ENCODE measurements at places on chromosomes 6 and 20.

GRCh38 chr6:144935661-144936060, 650.5 kb downstream of the UTRN start:
- DNase-seq: no peak

GRCh38 chr20:33624399-33624798, 37.7 kb upstream of the C20orf144 start:
- no peak for DNase-seq

- no peak for DNase-seq
Measured at GRCh38 chr6:63538550-63538949, 33.7 kb upstream of the LOC128125822 start.

DNA sequence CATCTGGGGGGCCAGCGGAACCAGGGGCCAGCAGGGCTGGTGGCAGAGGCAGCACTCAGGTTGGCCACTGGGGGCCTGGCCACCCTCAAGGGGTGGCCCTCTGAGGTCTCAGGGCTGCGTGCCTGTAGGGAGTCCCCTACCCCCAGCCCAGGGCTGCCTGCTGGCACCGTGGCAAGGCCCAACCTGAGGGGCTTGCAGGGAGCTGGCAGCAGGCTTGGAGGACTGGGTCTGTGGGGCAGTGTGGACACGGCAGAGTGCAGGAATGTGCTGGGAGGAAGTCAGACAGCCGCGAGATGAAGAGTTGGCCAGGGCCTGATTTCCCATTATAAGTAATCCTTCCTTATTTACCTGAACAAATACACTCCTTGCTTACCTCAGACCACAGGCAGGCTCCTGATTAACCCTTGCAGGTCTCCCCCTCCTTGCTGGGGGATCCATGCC, at the start of gene SPDEF:
TSS of gene SPDEF (minus strand) at position 299 of the 441 bp plus-strand sequence. CDS start 11,874 bp downstream, outside the sequence.
- DNase-seq: no peak

- DNase-seq: no peak
Measured at GRCh38 chr20:37670351-37670791, 23.5 kb upstream of the CTNNBL1 start.

- no peak for DNase-seq
Measured at GRCh38 chr20:9600562-9600961, 86.2 kb downstream of the LAMP5 start.

DNA sequence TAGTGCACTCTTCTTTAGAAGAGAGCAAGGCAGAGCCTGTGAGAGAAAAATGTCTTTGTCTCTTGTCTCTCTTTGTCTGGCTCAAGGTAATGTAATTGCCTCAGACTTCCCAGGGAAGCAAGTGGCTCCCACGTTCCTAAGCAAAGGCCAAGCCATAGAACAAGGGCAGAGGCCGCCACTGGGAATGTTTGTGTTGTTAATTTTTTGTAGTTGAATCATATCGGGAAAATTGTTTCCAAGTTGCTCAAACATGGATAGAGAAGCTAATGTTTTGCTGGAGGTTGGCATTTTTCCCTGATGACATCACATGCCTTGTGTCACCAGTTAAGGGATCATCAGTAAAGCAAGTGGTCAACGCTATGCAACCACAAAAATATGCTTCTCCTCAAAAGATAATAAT, 211.5 kb upstream of the FOXA2 start:
- no peak for DNase-seq

DNA sequence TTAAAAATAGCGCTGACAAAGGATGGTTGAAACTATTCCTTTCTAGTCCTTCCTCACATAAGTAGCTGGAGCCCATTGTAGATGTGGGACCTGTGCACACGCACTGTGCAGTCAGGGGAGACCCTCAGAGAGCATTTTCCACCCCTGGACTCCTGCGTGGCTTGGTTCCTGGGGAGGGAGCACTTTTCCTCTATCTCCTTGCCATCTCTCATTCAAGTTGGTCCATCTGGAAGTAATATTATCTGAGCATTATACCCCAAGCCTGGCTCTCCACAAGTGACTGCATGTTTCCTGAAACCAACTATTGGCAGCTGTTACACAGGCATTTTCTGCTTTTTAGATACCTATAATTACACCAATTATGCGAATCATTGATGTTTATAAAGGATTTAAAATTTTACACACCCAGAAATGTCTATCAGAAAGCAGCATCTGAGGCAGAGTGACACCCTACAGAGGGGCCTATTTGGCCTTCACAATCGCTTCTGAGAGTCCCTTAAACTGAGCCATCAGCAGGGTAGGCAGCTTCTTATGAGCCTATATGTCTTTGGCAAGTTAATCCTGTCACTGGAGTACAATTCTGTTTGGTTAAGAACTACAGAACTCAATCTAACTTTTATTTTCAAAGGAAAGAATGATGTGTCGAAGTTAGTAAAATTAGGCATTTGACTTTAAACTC, 18.7 kb downstream of the SOX4 start:
- DNase-seq: no peak

GRCh38 chr6:44915111-44915510, 413.0 kb upstream of the RUNX2 start:
- no peak for DNase-seq

DNA sequence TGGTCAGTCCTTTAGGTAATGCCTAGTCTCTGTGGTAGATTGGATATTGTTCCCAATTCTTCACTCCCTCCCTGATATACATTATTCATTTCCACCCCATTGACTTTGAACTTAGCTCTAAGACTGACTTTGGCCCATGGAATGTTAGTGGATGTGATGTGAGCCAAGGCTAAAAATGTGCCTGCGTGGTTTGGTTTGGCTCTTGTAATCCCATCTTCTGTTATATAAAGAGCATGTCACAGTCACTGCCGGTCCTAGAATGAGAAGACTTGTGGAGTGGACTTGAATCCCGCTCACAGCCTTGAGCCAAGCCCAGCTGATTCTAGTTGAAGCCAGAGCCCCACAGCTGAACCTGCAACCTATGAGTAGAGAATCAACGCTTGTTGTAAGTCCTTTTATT, 23.6 kb upstream of the DNAAF9 start:
- DNase-seq: no peak

DNA sequence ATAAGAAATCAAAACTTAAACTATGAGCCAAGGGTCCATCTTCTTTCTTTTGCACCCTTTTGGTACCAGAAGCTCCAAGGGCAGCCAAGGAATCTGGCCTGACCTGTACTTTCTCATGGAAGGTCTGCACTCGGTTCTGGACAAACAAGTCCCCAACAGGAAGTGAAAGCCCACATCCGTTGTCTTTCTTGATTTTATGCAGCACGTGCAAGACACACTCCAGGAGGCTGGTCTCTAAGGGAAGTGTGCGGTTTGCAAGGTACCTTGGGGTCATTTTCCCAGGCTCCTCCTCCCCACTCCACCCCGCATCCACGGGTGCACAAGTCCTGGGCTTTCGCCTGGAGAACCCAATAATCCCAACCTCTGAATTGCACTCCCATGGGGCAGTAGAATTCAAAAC, 101.9 kb downstream of the NFATC2 start:
- no peak for DNase-seq

DNA sequence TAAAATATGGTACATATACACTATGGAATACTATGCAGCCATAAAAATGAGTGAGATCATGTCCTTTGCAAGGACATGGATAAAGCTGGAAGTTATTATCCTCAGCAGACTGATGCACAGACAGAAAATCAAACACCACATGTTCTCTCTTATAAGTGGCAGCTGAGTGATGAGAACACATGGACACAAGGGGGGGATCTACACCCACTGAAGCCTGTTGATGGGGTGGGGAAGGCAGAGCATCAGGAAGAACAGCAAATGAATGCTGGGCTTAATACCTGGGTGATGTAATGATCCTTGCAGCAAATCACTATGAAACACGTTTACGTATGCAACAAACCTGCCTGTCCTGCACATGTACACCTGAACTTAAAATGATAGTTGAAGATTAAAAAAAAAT, 71.3 kb downstream of the MANEA start:
- no peak for DNase-seq

DNA sequence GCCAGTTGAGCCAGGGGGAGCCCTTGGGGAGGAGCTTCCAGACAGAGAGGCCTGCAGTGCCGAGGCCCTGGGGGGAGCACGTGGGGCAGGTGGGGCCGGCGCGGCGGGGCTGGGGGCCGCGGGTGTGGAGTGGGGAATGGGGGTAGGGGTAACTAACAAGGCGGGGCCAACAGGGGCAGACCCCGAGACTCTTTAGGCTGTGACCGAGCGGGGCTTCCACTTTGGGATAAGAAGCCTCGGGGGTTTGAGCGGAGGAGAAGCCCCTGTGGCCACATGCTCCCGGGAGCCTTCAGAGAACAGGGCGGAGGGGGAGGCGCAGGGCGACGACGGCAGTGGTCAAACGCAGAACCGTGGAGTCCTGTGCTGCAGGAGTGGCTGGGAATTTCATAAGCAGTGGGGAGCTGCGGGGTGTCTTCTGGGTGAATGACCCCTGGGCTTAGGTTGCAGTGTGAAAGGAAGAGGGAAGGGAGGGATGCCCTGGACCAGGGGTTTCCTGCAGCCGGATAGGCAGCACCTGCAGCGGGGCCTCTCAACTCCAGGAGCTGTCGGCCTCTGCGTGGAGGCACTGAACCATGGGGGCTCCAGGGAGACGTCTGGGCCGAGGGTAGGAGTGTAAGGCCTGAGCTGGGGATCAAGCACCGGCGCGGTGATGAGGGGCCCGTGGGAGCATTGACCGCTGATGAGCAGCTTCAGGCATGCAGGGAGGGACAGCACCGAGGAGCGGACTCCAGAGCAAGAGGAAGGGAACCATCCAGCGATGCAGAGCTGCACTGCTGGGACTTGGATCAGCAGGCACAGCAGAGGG, 121.0 kb downstream of the SYNDIG1 start:
- DNase-seq: no peak

DNA sequence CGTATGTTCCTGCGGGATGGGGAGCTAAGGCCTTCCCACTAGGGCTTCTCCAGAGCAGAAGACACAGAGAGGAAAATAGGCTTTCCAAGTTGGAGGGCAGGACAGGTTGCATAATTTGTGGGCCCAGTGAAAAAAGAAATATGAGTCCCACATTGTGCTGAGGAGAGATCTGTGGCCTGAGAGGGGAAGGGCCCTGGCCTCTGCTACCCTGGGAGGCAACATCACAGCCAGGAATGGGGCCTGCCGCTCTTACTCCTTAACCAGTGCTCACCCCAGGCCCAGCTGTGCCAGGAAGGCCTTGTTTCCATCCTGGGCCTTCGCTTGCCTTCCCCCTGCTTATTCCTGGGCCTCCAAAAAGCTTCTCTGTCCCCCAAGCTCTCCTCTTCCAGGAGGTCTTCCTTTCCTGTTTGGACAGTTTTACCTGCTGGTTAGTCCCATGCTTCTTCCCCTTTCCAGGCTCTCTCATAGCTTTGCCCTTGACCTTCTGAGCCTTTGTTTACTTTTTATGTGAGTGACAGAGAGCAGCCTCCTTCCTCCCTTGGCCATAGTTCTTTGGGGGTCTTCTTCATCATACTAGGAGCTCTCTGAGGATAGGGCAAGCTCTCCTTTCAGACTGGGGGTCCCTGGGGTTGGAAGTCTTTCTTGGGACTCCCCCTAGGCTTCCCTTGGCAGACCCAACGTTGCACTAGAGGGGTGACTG, 26.2 kb upstream of the VEGFA start:
- no peak for DNase-seq

GRCh38 chr6:35173044-35173426, 31.9 kb upstream of the TCP11 start:
- DNase-seq: no peak

- DNase-seq: no peak
Measured at GRCh38 chr6:160400446-160400845, 52.3 kb downstream of the SLC22A3 start.

DNA sequence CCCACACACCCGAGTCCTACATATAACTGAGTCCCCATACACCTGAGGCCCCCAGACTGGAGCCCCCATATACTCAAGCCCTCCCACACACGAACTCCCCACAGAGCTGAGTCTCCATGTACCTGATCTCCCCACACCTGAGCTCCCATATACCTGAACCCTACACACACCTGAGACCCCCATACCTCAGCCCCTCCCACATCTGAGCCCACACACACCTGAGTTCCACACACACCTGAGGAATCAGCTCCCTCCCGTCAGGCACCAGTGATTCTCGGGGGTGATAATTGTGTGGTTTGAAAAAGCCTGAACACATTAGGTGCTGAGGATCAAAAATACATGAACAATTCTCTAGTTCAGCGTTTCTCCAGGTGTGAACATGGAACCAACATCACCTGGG, 15.4 kb downstream of the PFDN4 start:
- no peak for DNase-seq
